RWPE2 (cell line): ENCODE measurements at places on chromosomes 6 and 20.

- no peak for DNase-seq
Observed at GRCh38 chr20:7038029-7038428, 270.5 kb downstream of the BMP2 start.

- no peak for DNase-seq
Observed at GRCh38 chr6:71886184-71887005, at the start of gene RIMS1. Gene RIMS1, plus strand, starts transcription at chr6:71886550. Its CDS starts 474 bp downstream, at chr6:71887024.

DNA sequence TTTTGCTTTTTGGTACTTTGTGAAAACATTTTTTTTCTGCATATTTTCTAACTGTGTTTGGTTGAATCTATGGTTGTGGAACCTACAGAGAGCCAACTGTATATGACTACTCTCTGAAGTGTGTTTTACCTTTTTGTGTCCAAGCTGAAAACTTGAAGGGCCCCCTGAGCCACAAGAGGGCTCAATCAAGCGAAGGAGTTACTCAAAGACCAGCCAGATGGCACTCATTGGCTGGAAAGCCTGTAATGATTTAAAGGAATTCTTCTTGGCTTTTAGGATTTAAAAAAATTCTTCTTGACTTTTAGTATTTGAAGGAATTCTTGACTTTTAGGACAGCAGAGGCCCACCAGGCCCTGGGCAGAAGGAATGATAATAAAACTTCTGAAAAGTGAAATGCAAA lies 27.0 kb upstream of the ECI2 start:
- no peak for DNase-seq

DNA sequence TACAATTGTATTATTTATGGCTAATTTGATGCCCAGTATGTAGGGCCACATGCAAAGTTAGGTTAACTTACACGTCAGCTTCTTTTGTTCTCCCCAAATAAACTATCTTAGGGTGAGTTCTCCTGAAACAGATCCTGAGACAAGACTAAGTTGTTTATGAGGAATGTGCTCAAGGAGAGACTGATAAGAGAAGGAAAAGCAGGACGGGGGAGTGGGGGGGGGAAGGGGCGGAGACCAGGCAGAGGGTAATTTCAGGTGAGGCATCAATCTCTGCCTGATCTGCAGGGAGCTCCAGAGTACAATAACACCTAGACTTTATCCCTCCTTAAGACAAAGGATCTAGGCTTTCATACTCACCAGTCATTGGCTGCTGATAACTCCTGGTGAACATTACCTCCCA lies 220.6 kb upstream of the BTBD3 start:
- DNase-seq: no peak

GRCh38 chr6:20702366-20702765 lies 168.1 kb downstream of the CDKAL1 start:
- no peak for DNase-seq

DNA sequence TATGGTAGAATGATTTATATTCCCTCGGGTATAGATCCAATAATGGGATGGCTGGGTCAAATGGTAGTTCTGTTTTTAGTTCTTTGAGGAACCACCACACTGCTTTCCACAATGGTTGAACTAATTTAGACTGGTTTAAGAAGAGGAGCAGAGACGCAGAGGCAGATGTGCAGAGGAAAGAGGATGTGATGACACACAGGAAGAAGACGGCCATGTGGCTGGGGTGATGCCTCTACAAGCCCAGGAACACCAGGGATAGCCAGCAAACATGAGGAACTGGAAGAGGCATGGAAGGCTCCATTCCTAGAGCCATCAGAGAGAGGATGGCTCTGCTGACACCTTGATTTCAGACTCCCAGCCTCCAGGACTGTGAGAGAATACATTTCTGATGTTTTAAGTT lies 218.3 kb upstream of the DTNBP1 start:
- no peak for DNase-seq

GRCh38 chr6:11219400-11219834 lies 13.1 kb downstream of the NEDD9 start:
- no peak for DNase-seq

- peak; percentile 91 for DNase-seq
Observed at GRCh38 chr6:10694302-10695085, at the start of the genes C6orf52 and PAK1IP1. Gene C6orf52, minus strand, starts transcription at chr6:10694616. Its CDS starts 7,066 bp downstream, at chr6:10687550. Gene PAK1IP1, plus strand, starts transcription at chr6:10694972. Its CDS starts 14 bp downstream, at chr6:10694986.

GRCh38 chr6:146931214-146931613 lies 273.0 kb upstream of the STXBP5 start:
- no peak for DNase-seq

GRCh38 chr20:8163543-8163942 lies 31.5 kb downstream of the PLCB1 start:
- DNase-seq: no peak

- DNase-seq: no peak
Observed at GRCh38 chr6:155523821-155524651, 68.4 kb upstream of the NOX3 start.

GRCh38 chr20:36493051-36493800 lies 48.1 kb upstream of the MYL9 start:
- no peak for DNase-seq

DNA sequence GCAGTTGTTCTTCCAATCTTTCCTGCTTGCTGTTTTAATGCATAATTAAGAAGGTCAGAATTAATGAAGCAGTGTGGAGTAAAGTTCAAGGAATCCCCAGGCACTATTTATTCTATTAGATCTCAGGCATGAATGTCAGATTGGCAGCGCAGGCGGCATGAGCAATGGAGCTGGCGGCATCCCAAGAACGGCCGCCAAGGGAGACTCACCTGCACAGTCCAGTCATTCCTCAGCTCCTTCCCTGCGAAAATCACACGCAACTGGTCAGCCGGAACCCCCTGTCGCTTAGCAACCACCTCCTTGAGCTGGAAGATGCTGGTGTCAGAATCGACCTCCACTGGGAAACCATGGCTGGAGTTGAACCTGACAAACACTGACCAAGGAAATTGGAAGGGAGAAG lies 284.5 kb downstream of the PRKN start:
- DNase-seq: no peak
